Fibroblast of skin of right biceps (primary cell): ENCODE measurements at places on chromosomes 7 and 10.

- DNase-seq = peak; percentile 6
Observed at GRCh38 chr7:150903606-150904005, 51.3 kb downstream of the AOC1 start.

- DNase-seq = no peak
Observed at GRCh38 chr7:152180587-152180986, 155.1 kb downstream of the GALNT11 start.

DNA sequence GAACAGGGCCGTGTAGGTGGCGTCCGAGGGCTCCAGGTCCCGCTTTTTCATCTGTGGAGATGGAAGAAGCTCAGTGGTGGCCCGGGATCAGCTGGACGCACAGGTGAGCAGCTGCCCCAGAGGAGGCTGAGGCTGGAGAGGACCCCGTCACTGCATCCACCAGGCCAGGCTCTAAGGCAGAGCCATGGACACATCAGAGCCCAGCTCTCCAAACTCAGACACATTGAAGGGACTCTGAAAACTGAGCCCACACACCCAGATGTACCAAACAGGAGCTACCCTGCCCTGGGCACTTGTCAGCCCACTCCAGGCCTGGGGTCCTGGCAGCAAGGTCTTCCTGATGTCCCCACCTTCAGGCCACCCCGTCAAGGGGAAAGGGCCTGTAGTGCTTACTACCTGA, 8.8 kb downstream of the PTCD1 start:
- no peak for DNase-seq

GRCh38 chr7:94697035-94697974, 41.4 kb upstream of the SGCE start:
- DNase-seq = peak; percentile 95

GRCh38 chr10:66836057-66836456, 89.8 kb upstream of the LRRTM3 start:
- DNase-seq = peak; percentile 92

- DNase-seq = no peak
Observed at GRCh38 chr7:37947138-37947940, 26.9 kb downstream of the EPDR1 start.

- peak; percentile 3 for DNase-seq
Observed at GRCh38 chr7:12257582-12257981, 46.5 kb downstream of the TMEM106B start.

- DNase-seq = no peak
Observed at GRCh38 chr10:5835446-5836095, 22.3 kb upstream of the GDI2 start.

DNA sequence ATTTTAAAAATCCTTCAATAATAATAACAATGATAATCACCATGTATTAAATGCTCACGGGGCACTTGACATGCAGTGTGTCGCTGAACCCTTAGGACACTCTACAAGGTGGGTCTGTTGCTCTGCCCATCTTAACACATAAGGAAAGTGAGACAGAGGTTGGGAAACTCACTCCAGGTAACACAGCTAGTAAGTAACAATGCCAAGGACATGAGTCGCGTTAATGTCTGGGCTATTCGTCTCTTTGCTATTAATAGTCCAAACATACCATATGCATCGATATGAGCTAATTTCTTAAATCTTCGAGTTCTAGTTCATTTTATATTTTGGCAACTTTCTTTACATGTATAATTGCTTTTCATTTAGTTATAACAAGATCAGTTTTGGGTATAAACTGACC, 79.5 kb downstream of the BEND7 start:
- DNase-seq = peak; percentile 33

DNA sequence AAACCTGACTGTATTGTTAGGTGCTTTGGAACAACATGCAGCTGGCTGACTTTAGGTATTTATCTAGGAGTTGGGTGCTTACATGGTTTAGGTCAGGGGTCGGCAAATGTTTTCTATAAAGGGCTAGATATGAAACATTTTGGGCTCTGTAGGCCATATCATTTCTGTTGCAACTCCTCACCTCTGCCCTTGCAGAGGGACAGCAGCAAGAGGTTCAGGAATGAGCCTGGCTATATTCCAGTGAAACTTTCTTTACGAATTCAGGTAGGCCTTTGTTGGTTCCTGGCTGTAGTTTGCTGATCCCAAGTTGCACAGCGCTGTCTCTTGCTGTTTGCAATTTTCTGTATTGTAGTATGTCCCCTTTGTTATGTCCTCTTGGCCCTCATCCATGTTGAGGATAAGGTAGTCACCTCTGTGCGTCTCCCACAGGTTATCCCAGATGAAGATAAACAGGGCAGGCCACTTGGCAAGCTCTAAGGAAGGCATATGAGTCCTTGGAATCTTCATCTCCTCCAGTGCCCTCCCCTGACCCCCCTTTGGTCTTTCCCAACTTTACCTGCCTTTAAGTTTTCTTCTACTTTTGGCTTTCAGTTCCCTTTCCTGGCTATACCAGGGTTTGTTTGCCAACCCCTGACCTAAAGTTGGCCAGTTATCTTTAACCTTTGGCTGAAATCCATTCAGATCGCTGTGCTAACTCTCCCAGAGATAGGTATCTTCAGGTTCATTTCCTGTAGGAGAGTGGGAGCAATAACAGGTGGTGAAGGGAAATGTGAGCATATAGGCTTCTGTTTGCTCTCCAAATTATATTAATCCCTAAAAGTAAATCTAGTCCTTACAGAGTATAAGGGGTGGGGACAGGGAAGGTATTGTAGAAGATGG, 36.1 kb downstream of the SGPL1 start:
- no peak for DNase-seq

DNA sequence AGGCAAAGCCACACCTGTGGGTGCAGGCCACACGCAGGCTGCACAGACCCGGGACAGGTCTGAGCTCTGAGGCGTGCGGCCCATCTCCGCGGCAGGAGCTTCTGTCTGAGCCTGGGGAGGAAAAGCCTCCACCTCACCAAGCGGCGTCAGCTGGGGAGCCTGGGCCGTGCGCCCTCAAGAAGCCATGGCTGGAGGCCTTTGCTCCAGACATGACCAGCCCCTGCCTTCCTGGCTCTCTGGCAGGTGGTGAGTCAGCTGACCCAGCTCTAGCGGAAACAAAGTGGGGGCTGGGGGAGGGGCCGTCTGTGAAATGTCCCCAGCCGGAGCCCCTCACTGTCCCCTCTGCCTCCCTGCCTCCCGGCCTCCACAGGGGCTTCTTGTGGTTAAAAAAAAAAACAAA, 12.5 kb downstream of the GPER1 start:
- no peak for DNase-seq

- DNase-seq = no peak
Observed at GRCh38 chr7:130999926-131000325, 265.9 kb upstream of the KLF14 start.

DNA sequence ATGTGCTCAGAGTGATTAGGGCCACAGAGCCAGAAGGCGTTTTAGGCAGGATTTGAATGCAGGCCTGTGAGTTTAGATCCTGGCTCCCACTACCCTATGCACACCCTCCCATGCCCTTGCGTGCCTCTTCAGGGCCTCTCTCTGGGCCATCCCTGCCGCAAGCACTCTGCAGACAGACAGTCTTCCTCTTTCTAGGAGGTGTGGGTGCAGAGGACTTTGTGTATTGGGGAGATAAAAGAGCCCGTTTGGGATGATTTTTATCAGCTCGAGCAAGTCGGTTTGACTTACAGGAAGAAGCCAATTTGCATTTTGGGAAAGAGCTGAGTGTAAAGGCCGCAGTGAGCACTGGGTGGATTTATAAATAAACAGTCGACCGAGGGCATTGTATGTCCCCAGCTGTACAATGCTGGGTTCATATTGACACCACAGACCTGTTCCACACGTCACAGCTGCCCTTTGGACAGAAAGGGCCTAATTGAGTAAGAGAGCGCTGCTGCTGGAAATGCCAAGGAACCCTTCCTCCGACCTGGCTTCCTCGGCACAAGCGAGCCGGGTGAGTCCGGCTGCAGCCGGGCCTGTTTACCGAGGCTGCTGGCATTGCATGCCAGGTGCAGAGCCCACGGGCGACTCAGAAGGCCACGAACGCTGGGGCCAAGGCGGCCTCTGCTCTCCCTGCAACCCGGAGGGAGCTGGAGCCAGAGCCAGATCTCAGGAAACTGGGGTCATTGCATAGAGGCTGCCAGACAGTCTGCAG, 25.1 kb downstream of the ZMIZ1 start:
- no peak for DNase-seq

DNA sequence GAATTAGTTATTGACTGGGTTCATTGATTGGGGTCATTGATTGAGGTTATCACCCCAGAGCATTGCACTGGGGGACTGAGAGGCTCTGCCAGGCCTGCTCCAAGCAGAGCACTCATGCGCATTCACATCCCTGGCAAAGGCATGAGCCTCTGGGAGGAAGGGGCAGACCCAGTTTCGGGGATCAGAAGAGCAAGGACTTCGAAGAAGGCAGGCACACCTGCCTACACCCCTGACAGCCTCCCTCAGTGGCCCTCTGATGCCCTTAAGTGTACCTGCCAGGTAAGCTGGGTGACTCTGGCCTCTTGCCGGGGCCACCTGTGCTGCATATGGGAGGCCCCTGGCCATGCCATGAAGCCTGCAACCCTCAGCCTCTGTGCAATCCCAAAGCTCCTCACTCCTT, 181.1 kb downstream of the PTPN20 start:
- DNase-seq = no peak

- DNase-seq = no peak
Observed at GRCh38 chr7:49986191-49986590, 106.9 kb downstream of the ZPBP start.

DNA sequence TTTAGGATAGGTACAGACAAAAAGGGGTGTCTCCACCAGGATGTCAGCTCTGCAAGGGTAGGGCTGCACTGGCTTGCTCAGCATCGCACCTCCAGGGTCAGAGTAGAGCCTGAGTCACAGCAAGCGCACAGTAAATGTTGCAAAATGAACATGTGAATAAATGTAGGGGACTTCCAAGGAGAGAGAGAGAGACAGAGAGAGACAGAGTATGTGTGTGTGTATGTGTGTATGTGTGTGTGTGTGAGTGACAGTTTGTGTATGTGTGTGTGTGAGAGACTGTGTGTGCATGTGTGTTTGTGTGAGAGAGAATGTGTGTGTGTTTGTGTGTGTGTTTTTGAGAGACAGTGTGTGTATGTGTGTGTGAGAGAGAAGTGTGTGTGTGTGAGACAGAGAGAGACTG, 163.3 kb downstream of the RPS24 start:
- peak; percentile 54 for DNase-seq

DNA sequence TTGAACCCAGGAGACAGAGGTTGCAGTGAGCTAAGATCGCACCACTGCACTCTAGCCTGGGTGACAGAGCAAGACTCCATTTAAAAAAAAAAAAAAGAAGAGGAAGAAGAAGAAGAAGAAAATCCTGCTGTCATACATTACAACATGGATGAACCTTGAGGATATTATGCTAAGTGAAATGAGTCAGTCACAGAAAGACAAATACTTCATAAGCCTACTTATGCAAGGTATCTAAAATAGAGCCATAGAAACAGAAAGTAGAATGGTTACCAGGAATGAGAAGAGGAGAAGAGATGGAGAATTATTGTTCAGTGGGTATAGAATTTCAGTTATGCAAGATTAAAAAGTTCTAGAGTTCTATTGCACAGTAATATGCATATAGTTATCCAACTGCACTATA, 466.5 kb downstream of the PLXNA4 start:
- no peak for DNase-seq

DNA sequence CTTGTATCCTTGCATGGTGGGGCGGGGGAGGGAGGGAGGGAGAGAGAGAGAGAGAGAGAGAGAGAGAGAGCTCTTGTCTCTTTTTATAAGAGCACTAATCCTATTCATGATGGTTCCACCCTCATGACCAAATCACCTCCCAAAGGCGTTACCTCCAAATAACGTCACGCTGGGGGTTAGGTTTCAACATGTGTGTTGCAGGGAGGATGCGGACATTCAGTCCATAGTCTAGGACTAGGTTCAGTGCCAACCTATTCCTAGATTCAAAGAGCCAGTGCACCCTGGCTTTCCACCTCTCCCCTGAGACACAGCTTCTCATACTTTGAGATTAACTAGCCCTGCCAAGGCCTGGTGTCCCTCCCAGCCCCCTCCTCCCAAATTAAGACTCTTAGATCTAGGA, 123.0 kb downstream of the GRK5 start:
- no peak for DNase-seq

DNA sequence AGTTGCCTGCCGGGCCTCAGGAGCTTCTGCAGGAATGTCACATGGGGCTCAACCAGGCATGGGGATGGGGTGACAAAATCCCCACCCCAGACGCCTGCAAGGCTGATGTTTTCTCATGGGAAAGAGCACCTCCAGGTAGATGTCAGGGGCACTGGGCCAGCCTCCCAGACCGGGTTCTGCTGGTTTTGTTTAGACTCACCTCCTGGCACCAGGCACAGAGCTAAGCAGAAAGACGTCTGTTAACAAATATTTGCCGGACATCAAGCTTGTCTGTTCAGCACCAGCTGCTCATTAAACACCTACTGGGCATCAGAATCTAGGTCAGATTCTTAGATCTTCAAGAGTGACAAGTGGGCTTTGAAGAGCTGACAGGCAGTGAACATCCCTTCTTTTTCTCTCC, 34.9 kb upstream of the TCERG1L start:
- no peak for DNase-seq

- DNase-seq = no peak
Observed at GRCh38 chr7:21946222-21946709, 567 bp upstream of the CDCA7L start.

DNA sequence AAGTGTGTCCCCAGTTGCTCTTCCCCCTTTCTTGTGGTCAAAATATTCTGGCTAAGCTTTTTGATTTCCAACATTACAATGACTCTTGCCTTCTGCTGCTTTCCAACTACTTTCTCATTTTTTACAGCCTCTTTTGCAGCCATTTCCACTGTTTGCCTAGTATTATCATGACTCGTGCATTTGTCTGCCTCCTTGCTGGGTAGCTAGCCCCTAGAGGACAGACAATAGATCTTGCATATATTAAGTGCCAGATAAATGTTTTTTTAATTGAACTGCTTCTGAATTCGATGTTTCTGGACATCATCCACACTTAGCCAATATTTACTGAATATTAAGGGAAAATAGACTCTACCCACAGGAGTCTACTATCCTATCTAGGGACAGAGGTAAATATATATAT, 124.5 kb downstream of the POU6F2 start:
- DNase-seq = no peak

GRCh38 chr7:92641921-92642511, 51.8 kb upstream of the FAM133B start:
- peak; percentile 82 for DNase-seq

DNA sequence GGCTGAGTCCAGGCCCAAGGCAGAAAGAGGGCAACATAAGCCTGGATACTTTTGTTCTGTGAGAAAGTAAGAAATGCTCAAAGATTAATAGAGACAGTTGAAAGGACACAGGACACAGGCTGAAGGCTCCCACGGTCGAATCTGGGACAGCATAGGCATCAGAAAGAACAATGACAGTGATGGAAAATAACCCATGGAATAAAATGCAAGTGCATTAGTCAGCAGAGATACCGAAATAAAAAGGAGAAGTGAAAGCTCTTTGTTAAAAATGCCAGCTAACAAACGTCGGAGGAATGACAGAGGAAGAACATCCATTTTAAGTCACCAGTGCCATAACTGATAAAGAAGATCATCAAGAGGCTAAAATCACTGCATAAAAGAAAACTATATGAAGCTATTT, 19.6 kb upstream of the AGAP5 start:
- DNase-seq = no peak

DNA sequence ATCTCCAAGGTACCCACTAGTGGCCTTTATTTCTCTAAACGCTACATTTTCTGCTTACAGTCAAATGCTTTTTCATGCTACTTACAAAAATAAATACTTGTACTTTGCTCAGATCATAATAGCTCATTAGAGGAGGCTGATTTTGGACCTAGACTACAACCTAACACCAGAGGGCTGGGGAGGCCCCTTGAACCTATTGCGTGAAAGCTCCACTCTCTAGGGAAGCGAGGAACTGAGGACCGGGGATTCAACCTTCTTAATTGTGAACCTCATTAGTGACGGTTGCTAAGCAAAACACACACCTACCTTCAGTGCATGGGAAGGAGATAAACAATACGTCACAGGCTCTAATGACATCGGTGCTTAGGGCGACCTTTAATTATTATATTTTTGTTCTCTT, 92.1 kb downstream of the EBF3 start:
- no peak for DNase-seq
